Stimulated activated CD4-positive, alpha-beta T cell treated with anti-CD3 and anti-CD28 coated beads, Interleukin-1b, Interleukin-23, amount 100 ng/mL, for 1 hour (primary cell): ENCODE measurements at places on chromosomes 16 and 17.

GRCh38 chr17:64282753-64283080 lies 19.7 kb upstream of the TEX2 start:
- DNase-seq, result no peak

DNA sequence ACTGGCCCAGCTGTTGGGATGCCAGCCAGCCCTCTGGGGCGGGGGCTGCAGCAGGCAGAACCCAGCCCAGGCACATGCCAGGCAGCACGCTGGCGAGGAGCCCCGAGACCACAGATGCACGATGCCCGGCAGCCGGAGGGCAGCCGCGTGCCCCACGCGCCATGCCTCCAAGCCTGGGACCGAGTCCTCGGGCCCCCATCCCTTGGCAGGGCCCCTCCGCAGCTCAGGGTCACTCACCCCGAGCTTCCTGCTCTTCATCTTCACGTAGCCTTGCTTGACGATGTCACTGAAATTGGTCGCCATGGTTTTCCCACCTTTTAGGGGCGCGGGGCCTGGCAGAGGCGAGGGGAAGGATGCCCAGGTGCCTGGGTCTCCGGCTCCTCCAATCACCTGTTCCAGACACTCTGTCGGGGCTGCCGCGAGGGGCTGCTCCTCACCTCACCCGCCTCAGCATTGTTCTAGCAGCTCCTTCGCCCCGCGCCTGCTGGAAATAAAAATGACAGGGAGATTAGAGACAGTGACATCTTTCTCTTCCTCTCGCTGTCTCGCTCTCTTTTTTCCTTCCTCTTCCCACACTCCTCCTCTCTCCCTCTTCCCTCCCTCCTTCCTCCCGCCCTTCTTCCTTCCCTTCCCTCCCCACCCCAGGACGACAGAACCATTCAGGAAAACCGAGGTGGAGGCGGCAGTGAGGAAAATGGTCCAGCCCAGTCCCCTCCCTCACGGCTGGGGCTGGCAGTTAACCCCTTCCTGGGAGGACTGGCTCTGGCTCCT lies 6.9 kb downstream of the DOK4 start:
- DNase-seq, result no peak

- DNase-seq, result no peak
Measured at GRCh38 chr17:79795795-79796443, 958 bp downstream of the CBX8 start.

DNA sequence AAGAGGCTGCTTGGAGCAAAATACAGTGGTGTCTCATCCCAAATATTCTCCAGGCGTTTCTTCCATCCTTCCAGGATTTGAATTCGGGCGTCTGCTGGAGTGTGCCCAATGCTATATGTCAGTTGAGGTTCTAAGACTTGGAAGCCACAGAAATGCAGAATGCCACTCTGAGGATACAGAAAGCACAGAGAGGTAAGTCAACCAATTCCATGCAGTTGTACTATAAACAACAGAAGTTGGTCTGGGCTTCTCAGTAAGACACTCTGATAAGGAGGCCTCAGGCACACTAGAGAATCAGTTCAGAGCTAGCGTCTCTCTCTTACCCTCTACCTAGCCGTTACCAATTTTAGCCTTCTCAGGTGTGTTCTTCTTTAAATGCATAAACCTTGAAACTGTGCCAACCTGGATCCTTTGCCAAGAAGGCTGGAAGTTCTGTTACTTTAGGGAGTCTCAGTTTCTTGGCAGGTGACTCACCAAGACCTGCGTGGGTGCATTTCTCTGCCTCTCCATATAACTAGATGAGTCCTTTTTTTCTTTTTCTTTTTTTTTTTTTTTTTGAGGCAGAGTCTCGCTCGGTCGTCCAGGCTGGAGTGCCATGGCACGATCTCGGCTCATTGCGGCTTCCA lies 15.1 kb downstream of the NQO1 start:
- DNase-seq, result no peak
